Keratinocyte (primary cell): ENCODE measurements at places on chromosomes 12 and 14. TPM values are rescaled to one million over a fixed set of nuclear protein-coding genes. Genes with fewer than 3 reads are reported as not detected.
A peak's percentile ranks its signal among the peaks of the same experiment; 100 is the strongest.

Gene IRAK3
- polyA plus RNA-seq, result 0.06 to 0.17 TPM (median 0.07 TPM) in 3 replicates

DNA sequence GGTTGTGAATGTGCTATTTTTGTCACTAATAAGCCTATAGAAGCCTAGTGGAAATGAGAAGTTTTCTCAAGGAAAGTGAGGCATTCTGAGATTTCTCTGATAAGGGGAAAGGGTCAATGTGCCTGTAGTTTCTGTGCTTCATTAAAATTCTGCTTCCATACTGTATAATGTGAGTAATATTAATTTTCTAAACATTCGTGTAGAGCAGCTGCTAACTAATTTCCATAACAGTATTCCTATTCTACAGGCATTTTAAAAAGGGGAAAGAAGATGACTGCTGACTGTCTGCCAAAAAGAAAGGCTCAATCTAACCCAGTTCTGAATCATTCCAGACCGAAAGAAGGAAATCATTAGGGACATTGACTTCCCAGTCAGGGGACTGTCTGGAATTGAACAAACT is 293.3 kb upstream of the TMPO start:
- DNase-seq, result no peak
- no peak overlapping the region for H3K27ac ChIP-seq
- no peaks in the 10 kb centered on the region for H3K36me3 ChIP-seq

DNA sequence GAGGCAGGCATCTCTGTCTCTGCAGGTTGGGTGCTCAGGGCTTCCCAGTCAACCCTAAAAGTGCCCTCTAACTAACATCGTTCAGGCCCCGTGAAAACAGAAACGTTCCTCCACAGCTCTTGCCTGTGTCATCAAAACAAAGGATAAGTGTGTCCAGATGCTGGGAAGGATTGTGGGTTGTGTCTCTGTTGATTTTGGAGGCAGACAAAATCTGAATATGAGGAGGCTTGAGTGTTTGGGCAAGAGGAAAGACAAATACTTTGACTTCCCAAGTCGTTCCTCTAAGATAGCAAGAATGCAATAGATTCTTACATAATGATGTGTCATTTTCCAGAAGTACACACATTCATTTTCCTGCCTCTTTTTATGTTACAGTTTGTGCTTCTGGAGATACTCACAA is 52.9 kb downstream of the SERPINA3 start:
- no peak for DNase-seq
- H3K4me1 ChIP-seq, result peaks cover 2% of the 10 kb centered on the region
- H3K27me3 ChIP-seq, result no peaks in the 10 kb centered on the region
- no peak overlapping the region for H3K4me3 ChIP-seq

DNA sequence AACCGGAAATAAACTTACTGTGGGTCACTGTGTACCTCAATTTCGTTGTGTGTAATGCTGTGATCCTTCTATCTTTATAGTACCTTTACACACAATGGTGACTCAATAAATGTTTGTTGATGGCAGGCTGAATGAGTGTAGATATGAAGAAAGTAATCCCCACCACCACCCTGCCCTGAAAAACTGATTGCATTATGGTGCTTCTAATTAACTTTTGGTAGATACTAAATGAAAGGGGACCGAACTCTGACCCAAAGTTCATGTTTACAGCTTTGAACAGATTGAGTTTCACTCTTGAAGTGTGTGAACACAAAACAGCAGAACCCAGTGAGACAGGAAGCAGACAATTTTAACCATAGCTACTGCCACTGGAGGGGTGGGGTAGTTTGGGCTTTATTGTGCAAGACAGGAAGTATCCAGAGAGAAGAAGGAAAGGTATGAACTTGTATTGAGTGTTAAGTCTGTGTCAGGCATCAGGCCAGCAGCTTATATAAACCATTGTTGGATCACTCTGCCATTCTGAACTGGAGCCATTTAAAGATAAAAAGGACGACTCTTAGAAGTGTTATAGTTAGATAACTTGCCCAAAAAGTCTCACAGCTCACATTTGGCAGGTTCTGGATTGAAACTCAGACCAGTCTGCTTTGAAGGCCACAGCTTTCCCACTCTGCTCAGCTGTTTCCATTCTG is 197.0 kb upstream of the AMIGO2 start:
- peaks cover 3% of the 10 kb centered on the region for H3K36me3 ChIP-seq
- no peak overlapping the region for H3K4me3 ChIP-seq
- no peaks in the 10 kb centered on the region for H3K27me3 ChIP-seq
- peak overlapping the region; percentile 94 for H3K27ac ChIP-seq
- DNase-seq, result no peak
